G401 (cell line): ENCODE measurements at places on chromosomes 16 and 17. TPM values are rescaled to one million over a fixed set of nuclear protein-coding genes. Genes with fewer than 3 reads are reported as not detected.

- DNase-seq = no peak
These were observed 13.0 kb upstream of the PNPO start for GRCh38 chr17:47928415-47928814.

DNA sequence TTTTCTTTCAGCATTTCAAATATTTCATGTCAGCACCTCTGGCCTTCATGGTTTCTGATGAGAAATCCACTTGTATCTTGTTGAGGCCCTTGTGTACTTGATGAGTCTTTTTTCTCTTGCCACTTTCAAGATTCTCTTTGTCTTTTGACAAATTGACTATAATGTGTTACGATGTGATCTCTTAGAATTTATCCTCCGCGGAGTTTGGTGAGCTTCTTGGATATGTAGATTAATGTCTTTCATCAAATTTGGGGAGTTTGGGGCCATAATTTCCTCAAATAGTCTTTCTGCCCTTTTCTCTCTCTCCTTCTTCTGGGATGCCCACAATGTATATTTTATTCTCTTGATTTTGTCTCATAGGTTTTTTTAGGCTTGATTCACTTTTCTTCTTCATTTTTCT lies 96.0 kb downstream of the CHD9 start:
- DNase-seq = no peak

- DNase-seq = no peak
These were observed 64.3 kb downstream of the IRX6 start for GRCh38 chr16:55388131-55388862.

- DNase-seq = no peak
These were observed 9.0 kb downstream of the CBFA2T3 start for GRCh38 chr16:88967830-88968588.

- DNase-seq = peak; percentile 60
These were observed 330.0 kb upstream of the DYNLRB2 start for GRCh38 chr16:80210787-80211186.

GRCh38 chr17:50547736-50548083 lies 736 bp downstream of the SPATA20 start:
- DNase-seq = no peak

- DNase-seq = no peak
These were observed 11.1 kb downstream of the SHISA6 start for GRCh38 chr17:11252146-11252545.

DNA sequence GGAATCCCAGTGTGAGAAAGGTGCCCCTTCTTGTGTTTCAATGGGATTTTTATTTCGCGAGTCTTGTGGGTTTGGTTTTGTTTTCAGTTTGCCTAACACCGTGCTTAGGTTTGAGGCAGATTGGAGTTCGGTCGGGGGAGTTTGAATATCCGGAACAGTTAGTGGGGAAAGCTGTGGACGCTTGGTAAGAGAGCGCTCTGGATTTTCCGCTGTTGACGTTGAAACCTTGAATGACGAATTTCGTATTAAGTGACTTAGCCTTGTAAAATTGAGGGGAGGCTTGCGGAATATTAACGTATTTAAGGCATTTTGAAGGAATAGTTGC lies 567 bp downstream of the UBB start:
- DNase-seq = no peak

DNA sequence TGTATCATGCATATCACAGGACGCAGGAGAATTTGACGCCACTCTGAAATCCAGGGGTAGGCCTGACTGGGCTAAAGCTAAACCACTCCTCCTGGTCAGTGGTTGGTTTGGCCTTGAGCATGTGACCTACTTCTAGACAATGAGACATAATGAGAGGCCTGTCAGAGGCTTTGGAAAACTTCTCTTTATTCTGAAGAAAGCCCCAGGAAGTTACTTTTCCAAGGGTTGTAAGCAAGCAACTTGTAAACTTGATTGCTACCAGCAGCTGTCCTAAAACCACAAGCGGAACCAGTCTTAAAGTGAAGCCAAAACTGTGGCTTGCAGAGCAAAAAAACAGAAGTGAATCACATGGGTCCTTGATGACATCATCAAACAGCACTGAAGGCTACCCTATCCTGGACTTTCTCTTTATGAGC lies 138.2 kb upstream of the COX10 start:
- DNase-seq = peak; percentile 8

DNA sequence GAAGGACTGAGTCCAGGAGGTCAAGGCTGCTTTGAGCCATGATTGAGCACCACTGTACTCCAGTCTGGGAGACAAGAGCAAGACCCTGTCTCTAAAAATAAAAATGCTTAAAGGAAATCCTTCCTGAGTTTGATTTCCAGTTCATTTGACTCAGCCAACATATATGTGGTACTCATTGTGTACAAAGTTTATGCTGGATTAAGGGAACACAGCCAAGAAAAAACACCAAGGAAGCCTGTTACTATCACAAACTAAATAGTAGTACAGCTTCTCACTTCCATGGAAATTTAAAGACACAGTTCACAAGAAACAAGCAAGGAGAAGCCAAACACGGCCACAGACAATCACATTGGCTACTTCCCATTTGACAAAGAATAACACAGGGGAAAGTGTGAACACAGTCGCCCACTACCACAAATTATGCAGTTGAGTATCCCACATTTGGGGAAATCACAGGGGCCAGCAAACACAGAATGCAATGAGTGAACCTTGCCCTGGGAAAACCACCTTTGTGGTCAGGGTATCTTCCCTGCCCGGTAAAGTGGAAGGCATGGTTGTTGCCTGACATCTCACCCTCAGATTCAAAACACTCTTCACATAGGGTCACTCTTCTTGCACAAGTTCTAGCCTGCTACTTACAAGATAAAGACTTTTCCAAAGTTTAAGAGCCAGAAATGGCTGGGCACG lies 14.5 kb downstream of the TEX14 start:
- no peak for DNase-seq

- peak; percentile 23 for DNase-seq
These were observed 6.2 kb upstream of the TBKBP1 start for GRCh38 chr17:47687748-47688147.

DNA sequence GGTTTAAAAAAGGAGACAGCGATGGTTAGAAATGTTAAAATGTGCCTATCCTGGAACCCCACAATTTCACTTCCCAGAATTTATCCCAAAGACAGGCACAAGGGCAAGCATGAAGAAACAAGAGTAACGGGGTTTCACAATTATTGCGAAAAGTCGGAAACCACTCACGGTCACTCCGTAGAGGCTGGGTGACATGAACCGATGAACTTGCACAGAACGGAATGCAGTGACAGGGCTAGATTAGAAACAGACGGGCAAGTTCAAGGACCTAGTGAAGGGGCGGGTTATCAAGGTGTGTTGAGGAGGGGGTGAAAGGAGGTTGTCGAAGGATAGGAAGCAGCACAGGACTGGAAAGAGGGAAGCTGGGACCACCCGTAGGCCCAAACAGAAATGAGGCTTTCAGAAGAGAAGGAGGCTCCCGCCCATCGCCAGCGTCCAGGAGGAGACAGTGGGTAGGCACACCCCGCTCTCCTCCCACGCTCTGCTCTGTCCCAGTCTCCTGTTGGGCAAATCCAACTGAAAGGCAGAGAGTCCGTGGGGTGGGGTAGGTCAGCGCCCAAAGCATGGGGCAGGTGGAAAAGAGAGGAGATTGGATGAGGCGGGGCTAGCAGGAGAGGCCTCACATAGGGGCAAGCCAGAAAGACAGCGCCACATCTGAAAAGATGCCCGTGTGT lies 47.4 kb upstream of the JPH3 start:
- no peak for DNase-seq

DNA sequence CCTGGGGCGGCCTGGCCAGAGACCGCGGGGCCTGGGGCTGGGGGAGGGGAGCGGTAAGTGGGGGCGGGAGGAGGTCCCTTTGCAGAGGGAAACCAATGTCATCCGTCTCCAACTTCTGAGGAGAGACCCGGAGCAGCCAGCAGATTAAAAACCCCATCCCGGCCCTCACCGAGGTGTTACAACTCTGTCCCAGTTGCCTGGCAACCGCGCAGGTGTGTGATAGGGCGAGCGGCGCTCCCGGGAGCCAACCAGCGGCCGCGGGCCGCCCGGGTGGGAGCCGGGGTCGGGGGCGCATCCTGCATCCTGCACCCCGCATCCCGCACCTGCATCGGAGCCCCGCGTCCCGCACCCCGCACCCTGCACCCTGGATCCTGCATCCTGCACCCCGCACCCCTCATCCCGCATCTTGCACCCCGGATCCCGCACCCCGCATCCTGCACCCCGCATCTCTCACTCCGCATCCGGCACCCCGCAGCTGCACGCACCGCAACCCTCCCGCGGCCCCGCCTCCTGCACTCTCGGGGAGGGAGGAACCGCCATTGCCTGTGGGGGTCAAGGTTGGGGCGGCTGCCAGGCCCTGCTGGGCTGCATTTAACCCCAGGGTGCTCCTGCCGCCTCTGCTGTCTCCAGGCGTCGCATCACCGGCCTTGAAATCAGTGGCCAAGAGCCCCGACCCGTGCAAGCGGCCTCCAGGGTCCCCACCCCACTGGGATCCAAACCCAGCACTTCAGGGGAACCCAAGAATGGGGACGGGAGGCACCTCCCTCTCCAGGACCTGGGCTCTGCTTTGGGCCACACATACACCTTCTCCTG lies 47.3 kb downstream of the RTN4RL1 start:
- DNase-seq = peak; percentile 77

GRCh38 chr16:57906382-57907316 lies 64.3 kb downstream of the CNGB1 start:
- no peak for DNase-seq

DNA sequence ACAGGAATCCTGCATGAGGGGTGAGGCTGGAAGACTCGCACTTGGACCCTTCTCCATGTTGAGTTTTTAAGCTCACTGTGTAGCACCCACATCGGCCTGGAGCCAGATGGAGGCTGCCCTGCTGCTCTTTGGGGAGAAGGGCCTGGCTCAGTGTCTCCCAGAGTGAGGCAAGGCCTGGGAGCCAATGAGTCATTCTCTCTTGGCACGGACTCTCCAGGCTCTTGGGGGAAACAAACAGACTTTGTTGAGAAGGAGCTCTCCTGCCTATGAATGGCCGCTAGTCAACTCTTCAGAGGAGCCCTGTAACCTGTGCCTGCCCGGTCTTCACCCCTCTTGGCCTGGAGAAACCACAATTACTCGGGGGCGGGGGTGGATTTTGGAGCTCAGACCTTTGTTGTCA lies 50.8 kb upstream of the MAF start:
- DNase-seq = peak; percentile 5

Gene KLHL36
- 29.7 and 35.2 TPM in 2 replicates for total RNA-seq

Gene TBC1D3K
- total RNA-seq = 0.43 and 1.1 TPM in 2 replicates

Gene CLEC19A
- not detected in 2 replicates for total RNA-seq

Gene PRM1
- not detected in 2 replicates for total RNA-seq

Gene ASB16
- total RNA-seq = not detected in 2 replicates

Gene TPPP3
- 1.6 and 1.8 TPM in 2 replicates for total RNA-seq
